ENCODE measurements at places on chromosomes 7 and 10. TPM values are rescaled to one million over a fixed set of nuclear protein-coding genes. Genes with fewer than 3 reads are reported as not detected.

Gene ANKRD61
- 0.46 TPM for total RNA-seq

Gene ZPBP
- 0.92 TPM for total RNA-seq

Gene GPER1
- 3.0 TPM for total RNA-seq

Gene SORCS3
- 25.8 TPM for total RNA-seq

Gene TRPV5
- total RNA-seq: 0.23 TPM

Gene HMX3
- 2.8 TPM for total RNA-seq

Gene ADAMTS14
- 0.23 TPM for total RNA-seq

Gene SORBS1
- 90.7 TPM for total RNA-seq

Gene MSMB
- total RNA-seq: not detected

Gene EBF3
- total RNA-seq: 19.6 TPM

Gene UNCX
- total RNA-seq: 2.3 TPM

Gene PCBD1
- total RNA-seq: 27.0 TPM

Gene CHPF2
- 20.8 TPM for total RNA-seq

Gene ZNF736
- total RNA-seq: 50.7 TPM

Gene CPA2
- not detected for total RNA-seq

Gene CC2D2B
- total RNA-seq: 3.5 TPM

Gene OR6V1
- total RNA-seq: not detected

Gene KCNMA1
- total RNA-seq: 76.1 TPM

Gene MINDY4
- total RNA-seq: 6.9 TPM

Gene FLNC
- total RNA-seq: 20.1 TPM

Gene TYSND1
- total RNA-seq: 6.7 TPM

Gene CDC14C
- total RNA-seq: not detected

Gene ZNF32
- 42.9 TPM for total RNA-seq

Gene MAP3K8
- total RNA-seq: 4.8 TPM

Gene GATA3
- 0.69 TPM for total RNA-seq

Gene ACBD7
- 54.2 TPM for total RNA-seq

Gene IGF2BP3
- 48.2 TPM for total RNA-seq

Gene FAM25C
- not detected for total RNA-seq

Gene PHYHIPL
- 49.6 TPM for total RNA-seq

Gene PAX4
- not detected for total RNA-seq

Gene RNF32
- 2.5 TPM for total RNA-seq

Gene NUTM2E
- total RNA-seq: 0.46 TPM

Gene CDK14
- 137 TPM for total RNA-seq

Gene COL13A1
- 1.8 TPM for total RNA-seq

Gene HOXA9
- not detected for total RNA-seq

Gene CPXM2
- total RNA-seq: 4.8 TPM

Gene FAM25A
- not detected for total RNA-seq

Gene C7orf33
- total RNA-seq: not detected

Gene CD36
- total RNA-seq: 55.6 TPM

Gene SORCS1
- total RNA-seq: 30.2 TPM

Gene SRGN
- 29.1 TPM for total RNA-seq

Gene NEUROG3
- not detected for total RNA-seq

Gene HOGA1
- 2.5 TPM for total RNA-seq

Gene MKX
- 3.2 TPM for total RNA-seq

Gene VIPR2
- total RNA-seq: 2.8 TPM

Gene GPNMB
- total RNA-seq: 7.2 TPM

Gene ARMC3
- 16.4 TPM for total RNA-seq

Gene ABCA13
- 0.92 TPM for total RNA-seq

Gene PGAM2
- total RNA-seq: 16.4 TPM

Gene C10orf105
- total RNA-seq: 2.1 TPM

Gene ANKRD22
- total RNA-seq: 0.46 TPM

Gene SLC18A2
- 13.1 TPM for total RNA-seq

Gene SYT15B
- 1.4 TPM for total RNA-seq
